Stimulated activated naive CD8-positive, alpha-beta T cell treated with anti-CD3 and anti-CD28 coated beads, Interleukin-15, amount 100 ng/mL, for 72 hours (primary cell): ENCODE measurements at places on chromosomes 6 and 20.

DNA sequence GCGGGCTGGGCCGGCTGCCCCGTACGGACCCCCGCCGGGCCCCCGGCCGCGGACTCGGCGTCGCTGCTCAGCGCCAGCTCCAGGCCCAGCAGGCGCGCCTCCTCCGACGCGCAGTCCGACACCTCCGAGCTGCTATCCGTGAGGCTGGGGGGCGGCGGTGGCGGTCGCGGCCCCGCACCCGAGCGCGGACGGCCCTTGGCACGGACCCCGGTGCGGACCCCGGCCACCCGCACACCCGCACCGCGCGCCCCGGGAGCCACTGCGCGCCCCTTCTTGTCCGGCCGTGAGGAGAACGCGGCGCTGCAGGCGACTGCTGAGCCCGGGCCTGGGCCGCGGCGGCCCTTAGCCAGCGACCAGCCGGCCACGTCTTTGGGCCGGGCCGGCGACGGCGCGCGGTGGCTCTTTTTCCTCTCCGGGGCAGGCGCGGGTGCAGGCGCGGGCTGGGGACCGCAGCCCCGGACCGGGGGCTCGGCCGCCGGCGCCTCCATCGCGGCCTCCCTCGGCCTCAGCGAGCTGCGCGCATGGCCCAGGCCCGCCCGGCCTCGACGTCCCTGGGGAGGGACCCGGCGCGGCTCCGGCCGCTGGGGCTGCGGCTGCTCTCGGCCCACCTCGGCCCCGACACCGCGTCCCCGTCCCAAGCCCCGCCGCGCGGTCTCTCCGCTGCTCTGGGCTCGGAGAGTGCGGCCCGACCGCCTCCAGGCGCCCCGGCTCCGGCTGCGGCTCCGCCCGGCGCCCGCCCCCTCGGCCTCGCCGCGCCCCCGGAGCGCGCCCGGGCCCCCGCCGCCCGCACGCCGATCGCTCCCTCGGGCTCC, 12.9 kb upstream of the TLDC2 start:
- DNase-seq, result no peak

DNA sequence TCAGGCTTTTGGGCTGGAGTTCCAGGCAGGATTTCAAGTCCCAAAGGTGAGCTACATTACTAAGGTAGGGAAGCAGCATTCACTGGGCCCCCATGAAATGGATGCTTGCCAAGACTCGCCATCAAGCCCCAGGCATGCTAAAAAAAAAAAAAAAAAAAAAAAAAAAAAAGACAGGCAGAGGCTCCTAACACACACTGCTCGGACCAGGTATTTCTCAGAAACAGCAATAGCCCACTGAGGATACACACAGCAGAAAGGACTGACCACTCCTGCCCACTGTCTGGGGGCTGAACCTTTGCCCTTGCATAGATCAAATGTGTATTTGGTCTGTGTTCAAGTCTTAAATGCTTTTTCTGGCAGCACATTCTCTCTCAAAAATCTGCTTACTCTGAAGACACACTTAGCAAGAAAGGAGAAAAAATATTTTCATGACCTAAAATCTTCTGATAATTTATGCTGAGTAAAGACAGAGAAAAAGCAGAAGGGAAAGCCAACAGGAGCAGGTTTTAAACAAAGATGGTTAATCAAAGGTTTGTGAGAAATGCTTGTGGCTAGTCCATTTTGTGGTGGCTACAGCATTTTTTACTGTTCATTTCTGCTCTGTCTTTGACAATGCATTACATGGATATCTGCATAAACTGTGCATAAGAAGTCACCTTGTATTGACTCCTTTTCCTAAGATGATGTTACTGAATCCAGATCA, 37.9 kb upstream of the BEND6 start:
- DNase-seq, result no peak

- peak; percentile 58 for DNase-seq
Measured at GRCh38 chr6:31681135-31681671, 336 bp upstream of the LY6G5C start.

GRCh38 chr6:49855221-49855620, 11.1 kb downstream of the CRISP1 start:
- no peak for DNase-seq

GRCh38 chr6:2714111-2714895, 36.4 kb downstream of the MYLK4 start:
- DNase-seq, result no peak

DNA sequence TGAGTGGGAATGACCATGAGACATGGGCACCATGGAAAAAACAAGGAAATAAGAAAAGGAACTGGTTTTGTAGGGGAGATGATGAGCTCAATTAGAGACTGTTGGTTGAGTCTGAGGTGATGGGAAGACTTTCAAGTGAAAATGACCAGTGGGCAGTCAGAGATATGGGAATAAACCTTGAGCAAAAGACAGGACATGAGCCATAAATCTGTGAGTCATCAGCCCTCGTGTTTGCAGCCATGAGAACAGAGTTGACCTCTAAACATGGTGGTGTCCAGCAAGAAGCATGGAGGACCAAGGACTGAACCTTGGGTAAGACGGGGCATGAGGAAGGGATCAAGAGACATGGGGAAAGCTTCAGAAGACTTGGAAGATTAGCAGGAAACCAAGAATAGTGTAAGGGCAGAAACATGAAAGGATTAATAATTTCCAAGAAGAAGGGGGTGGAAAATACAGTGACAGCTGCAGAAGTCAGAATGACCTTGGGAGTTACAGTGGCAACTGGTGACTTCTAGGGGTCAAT, 280.6 kb upstream of the PRDM1 start:
- no peak for DNase-seq

DNA sequence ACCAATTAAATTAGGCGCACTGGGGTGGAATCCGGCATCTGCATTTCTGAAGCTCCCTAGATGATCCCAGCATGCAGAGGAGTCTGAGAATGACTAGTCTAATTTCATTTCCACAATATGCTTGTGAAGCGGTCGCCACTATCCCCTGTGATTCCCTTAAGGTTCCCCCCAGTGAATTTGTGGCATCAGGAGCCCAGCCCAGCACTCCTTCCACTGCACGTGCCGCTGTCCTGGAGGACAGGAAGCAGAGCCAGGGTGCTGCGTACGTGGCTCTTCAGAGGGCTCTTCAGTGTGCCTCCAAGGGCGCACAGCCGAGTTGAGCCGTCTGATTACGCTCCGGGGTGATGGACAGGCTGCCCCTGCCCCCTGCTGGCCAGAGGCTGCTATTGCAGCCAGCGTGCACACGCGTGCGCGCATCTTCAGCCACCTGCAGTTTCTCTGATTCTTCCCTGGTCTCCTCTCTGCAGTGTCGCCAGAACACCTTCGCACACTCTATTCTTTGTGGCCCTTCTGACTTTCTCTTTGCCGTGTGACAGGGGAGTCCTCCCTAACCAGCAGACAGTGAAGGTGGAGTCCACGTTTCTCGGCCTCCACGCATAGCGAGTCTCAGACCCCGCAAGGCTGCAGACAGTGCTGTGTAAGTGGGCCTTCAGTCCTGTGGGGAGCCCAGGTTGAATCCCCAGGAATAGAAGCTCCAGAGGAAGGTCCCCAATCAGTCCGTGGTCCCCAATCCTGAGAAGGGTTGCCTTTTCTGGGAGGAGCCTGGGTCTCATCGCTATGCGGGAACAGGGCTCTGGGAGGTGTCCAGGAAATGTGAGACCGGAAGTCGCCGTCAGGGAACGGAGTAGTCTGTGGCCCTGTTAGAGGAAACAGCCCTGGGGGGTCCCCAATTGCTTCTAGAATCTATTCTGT, 16.5 kb upstream of the NCR2 start:
- peak; percentile 88 for DNase-seq
